ENCODE measurements at places on chromosomes 7 and 10.

DNA sequence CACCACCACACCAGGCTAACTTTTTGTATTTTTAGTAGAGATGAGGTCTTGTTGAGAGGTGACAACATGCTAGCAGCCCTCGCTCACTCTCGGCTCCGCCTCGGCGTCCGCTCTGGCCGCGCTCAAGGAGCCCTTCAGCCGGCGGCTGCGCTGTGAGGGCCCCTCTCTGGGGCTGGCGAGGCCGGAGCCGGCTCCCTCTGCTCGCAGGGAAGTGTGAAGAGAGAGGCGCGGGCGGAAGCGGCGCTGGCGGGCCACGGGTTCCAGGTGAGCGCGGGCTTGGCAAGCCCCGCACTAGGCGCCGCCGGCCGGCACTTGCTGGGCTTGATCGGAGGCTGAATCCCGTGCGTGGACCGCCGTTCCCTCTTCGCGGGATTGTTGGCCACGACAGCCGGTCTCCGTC, 83.0 kb downstream of the EEPD1 start:
- no peak for DNase-seq

- DNase-seq = peak; percentile 7
These were observed 113.2 kb upstream of the RHEB start for GRCh38 chr7:151632750-151633515.

DNA sequence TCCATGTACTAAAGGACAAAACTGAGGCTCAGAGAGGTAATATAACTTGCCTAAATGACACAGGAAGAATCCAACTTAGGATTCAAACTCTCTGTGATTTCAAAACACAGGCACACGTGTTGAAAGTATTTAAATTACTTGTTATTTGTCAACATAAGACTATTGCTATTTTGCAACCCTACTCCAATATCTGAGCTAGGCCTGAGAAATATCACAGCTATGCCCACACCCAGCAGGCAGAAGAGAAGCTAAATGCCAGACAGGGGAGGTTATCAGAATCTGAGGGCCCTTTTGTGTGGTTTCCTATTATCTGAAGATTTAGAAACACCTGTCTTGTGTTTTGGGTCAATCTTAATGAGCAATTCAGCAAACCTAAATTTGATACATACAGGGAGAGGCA, 204.3 kb downstream of the ANK3 start:
- DNase-seq = no peak

GRCh38 chr10:80462981-80463741, 9.1 kb downstream of the TSPAN14 start:
- no peak for DNase-seq

GRCh38 chr10:84185526-84186175, 8.7 kb upstream of the CDHR1 start:
- DNase-seq = no peak

DNA sequence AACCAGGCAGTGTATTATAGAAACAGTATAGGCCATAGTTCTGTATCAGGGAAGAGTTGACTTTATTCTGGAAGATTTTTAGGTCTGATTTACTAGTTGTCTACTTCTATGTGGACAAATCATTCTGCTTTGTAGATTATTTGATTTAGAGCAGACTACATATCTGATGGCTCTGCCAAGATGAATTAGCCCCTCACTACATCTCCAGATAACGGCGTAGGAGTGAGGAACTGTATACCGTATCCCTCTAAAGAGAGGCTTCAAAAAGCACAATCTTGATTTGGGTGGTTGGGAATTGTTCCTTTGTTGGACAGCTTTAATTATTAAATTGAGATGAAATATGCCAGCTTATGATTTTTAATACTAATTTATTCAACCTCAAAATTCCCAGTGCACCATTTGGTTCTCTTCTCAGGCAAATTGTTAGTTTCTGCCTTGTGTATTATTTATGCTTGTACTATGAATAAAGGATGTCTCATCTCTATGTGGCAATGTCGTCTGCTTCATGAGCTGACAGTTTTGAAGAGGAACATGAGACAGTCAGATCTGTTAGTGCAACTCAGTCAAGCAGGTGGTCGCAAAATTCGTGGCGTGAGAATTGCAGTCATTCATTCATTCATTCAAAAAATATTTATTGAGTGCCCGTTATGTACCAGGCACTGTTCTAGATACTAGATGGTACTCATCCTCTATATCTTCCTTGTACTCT, 422.8 kb downstream of the EXOC4 start:
- DNase-seq = no peak

DNA sequence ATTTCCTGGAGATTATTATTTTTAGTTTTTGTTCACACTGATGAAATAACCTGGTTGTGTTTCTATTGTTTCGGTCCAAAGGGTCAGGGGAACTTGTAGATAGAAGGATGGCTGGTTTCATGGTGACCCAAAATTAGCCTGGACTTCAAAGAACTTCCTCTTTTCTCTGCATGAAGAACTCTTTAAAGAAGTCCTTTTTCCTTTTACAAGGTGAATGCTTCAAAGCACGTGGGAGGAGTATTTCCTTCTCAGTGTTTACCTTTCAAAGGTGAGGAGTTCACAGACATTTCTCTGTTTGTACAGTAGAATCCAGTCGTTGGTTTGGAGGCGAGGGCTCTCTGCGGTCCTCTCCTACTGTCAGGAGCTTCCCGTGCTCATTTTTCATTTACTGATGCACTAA, 561.7 kb downstream of the GATA3 start:
- no peak for DNase-seq

DNA sequence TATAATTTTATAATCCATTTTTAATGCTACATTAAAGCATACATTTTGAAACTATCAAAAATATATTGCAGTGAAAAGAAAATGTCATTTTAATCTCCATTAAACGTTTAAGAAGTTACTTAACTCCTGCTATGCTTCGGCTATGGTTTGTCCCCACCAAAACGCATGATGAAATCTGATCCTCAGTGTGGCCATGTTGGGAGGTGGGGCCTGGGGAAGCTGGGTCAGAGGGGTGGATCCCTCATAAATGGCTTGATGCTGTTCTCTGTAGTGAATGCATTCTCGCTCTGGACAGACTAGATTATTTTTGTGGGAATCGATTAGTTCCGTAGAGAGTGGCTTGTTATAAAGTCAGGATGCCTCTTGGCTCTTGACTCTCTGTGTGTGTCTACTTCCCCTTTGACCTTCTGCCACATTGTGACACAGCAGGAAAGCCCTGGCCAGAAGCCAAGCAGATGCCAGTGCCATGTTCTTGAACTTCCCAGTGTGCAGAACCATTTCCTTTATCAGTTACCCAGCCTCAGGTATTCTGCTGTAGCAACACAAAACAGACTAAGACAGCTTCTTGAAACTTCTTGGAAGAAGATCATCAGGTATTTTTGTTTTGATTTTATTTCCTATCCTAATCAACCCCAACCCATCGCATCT, 77.8 kb downstream of the TCERG1L start:
- no peak for DNase-seq

DNA sequence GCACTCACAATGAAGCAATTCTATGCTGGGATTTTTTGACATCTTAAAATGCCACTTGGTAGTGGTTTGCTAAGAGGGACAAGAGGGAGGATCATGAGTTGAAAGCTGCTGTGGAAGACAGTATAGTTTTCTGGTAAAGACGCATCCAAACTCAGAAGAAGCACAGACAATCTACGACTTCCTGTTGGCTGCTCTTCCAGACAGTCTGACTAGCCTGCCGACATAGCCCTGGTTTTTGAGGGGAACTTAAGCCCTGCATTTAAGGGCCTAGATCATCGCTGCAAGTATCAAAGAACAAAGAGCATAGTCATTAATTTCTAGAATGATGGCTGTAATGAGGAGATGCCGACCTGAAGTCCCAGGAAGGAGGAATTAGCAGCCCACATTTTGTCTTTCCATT, 99.9 kb upstream of the IKZF1 start:
- DNase-seq = no peak

- DNase-seq = no peak
These were observed 83.5 kb upstream of the LRRTM3 start for GRCh38 chr10:66842371-66842770.

- DNase-seq = peak; percentile 14
These were observed 135.8 kb downstream of the CAMK1D start for GRCh38 chr10:12484941-12485805.

DNA sequence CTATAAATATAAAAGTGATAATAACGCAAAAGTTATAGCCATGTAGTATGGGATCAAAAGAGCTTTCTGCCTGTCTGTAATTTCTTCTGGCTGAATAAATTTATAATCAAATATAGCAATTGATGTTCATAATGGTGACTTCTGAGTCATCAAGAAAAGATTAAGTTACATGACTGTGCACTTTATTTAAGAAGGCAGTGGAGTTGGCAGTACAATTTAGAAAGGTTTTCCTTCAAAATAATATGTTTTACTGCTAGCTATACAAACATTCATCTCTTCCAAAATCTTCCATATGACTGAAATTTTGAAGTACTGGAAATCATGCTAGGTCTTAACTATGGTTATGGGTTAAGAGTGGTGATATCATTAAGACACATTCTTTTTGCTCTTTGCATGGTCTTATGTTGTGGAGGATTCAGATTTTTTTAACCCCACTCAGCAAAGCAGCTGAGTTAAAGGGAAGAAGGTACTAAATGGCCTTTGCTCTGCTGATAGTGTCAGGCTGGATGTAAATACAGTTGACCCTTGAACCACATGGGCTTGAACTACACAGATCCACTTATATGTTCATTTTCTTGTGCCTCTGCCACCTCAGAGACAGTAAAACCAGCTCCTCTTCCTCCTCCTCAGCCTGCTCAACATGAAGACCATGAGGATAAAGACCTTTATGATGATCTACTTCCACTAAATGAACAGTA, 323.6 kb downstream of the BBS9 start:
- DNase-seq = no peak

- no peak for DNase-seq
These were observed 41.8 kb downstream of the SPDYE5 start for GRCh38 chr7:75533926-75534325.

DNA sequence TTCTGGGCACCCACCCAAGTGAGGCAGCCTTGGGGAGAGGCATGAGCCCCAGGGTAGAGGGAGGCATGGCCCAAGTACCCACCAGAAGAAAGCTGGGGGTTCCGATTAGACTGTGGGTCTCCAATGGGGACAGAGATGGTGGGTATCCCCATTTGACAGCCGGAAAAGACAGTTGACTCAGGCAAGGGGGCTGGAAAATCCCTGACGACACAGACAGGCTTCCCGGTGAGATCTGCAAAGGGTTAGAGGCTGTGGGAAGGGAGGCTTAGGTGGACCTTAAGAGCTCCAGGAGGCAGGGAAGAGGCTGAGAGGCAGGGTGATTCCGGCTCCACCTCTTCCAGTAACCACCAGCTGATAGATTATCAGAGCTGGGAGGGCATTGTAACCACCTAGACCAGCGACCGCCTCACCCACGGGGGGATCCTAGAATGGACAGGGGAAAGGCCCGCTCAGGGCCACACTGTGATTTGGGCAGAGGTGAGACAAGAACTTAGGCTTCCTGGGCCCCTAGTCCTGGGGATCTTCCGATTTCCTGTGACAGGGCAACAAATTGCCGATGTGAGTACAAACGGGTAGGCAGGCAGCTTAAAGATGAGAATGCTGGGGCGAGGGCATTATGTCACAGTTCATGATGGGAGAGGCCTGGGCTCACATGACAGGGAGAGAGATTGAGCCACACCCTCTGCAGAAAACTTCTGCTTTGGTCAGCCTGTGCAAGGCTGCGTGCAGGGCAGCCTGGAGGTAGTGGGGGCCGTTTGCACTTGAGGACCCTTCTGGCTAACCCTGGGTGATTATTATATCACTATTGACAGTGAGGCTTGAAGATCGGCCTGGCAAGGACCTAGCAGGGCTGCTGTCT, 5.4 kb downstream of the TBATA start:
- DNase-seq = no peak

DNA sequence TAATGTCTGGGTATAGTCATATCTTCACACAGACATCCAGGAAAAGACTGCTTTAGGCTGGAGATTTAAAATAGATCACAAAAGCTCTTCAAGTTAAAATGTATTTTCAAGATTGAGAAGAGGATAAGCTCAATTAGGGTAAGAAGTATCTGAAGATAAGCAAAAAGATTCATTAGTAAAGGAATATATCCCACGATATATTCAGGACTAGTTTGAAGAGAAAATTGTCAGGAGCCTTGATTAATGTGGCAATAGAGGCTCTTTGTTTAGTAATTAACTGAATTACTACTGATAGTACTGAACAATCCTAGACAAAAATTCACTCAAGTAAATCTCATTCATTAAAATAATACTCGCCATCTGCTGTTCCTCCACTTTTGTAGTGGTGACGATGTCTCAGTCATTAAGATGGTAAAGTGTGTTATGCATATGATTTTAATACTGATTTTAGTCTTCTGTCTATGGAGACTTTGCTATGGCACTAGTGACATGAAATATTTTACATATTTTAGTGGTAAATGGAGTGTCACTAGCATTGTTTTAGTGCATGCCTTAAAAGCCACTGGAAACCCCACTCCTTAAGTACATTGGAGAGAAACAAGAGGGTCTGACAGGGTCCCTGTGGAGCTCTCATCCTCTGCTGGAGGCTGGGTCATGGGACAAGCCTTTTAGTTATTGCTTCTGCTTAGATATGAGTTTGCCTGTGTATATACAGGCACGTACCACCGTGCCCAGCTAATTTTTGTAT, 32.8 kb downstream of the INPP5F start:
- no peak for DNase-seq

DNA sequence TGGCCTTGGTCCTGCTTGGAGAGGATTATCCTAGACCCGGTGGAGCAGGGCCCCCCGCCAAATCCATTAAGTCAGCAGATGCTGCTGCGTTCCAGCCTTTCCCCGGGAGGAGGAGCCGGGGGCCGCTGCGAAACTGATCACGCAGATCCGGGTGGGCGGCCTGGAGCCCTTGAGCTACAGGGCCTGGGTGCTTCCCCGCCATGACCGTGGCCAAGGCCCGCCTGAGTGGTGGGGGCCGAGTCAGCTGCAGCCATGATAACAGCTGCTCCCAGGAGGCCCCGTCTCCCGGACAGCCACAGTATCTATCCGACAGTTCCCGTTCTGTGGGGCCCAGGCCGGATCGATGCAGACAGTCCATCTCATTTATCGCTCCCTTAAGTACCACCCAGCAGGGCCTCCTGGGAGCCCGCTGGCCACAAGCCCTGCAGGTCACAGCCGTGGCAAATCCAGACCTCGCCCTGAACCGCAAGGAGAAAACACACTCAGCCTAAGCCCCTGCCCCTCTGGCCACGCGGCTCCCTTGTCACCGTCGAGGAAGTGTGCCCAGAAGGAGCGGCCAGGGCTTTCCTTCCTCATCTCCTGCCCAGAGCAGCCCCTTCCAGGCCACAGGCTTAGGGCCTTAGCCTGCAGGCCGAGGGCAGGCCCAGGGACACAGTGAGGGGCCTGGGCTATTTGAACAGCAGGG, 34.4 kb upstream of the SLC29A4 start:
- no peak for DNase-seq

- DNase-seq = no peak
These were observed 57.0 kb upstream of the CC2D2B start for GRCh38 chr10:95850791-95851190.

GRCh38 chr10:131573707-131574106, 262.2 kb upstream of the TCERG1L start:
- no peak for DNase-seq
